MCF 10A (cell line): ENCODE measurements at places on chromosomes 5 and 9. TPM values are rescaled to one million over a fixed set of nuclear protein-coding genes. Genes with fewer than 3 reads are reported as not detected.

Gene PPIC
- total RNA-seq, result 45.3 and 65.0 TPM in 2 replicates

DNA sequence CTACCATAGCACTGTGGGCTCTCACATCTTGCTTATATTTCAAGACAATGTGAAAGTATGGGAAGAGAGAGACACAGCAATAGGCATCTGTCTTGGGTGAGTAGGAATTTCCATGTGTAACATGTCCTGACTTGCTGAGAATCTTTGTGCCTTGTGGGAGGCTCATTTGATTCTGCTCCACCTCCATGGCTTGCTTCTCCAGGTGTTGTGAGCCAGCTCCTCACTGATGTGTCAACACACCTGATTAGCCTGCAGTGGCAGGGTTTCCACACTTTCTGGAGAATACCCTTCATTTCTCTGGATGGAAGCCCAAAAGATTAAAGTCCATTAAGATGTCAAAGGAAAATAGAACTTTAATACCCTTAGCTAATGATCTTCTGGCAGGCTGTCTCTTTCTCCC is 613.6 kb downstream of the ZNF608 start:
- DNase-seq, result peak; percentile 91

DNA sequence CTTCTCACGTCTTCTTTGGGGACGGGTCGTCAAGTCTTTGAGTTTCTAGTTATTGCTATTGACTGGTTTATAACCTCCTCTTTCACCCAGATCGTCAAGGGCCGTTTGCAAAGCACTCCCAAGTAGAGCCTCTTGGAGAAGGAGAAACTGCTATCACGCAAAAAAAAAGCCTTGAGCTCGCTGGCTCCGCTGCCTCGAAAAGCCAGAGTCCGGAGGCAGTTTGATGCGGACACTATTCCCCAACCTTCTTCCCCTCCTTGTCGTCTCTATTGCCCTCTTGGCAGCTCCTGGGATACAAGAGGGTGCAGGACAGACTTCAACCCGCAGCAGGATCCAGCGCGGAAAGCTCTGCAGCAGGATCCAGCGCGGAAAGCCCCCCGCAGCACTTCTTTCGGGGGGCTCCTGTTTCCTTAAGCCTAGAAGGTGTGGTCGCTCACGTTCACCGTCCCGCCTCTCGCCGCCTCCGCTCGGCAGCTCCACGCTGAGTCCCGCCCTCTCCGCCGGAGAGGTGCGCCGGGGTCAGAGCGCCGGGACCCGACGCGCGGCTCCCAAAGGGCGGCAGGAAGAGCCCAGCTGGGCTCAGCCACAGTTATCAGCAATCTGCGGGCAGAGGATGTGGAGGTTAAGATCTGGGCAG is at the start of gene PCDHAC1:
PCDHAC1 (plus strand) TSS at position 494 of the 637 bp plus-strand sequence. CDS start 594 bp downstream, outside the sequence.
- DNase-seq, result no peak

DNA sequence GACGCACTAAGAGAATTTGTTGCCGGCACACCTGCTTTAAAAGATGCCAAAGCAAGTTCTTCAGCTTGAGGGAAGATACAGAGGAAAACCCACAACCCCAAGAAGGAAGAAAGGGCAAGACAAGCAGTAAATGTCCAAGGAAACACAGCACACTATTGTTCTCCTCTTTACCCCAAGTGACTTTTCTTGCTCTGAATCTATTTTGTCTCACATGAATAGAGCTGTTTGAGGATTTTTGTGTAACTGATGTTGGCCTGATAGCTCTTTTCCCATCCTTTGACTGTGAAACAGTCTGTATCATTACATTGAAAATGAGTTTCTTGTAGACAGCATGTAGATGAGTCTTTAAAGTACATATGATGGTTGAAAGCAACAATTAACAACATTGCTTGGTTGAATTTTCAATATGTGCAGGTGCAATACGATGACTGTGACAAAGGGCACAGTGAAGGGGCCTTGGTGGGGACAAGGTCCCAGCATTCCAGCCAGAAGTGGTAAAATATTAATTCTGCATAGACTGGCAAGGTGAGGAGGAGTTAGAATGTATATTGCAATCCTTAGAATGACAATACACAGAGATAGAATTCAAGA is 16.8 kb upstream of the CEP72 start:
- no peak for DNase-seq

Gene PPP3R2
- total RNA-seq, result not detected in 2 replicates

Gene TAF9
- 116 and 149 TPM in 2 replicates for total RNA-seq
